ENCODE measurements at places on chromosomes 6 and 20. TPM values are rescaled to one million over a fixed set of nuclear protein-coding genes. Genes with fewer than 3 reads are reported as not detected.

Gene DEFB124
- not detected for total RNA-seq

Gene RAMACL
- 3.4 TPM for total RNA-seq

Gene TMC2
- not detected for total RNA-seq

Gene XKR7
- total RNA-seq: not detected

Gene SPINT3
- not detected for total RNA-seq

GRCh38 chr6:53100561-53100960 is 35.4 kb downstream of the FBXO9 start:
- DNase-seq: no peak

- no peak for DNase-seq
Measured at GRCh38 chr20:6468423-6469116, 298.9 kb upstream of the BMP2 start.

- no peak for DNase-seq
Measured at GRCh38 chr6:35589201-35589739, 76.6 kb upstream of the TULP1 start.

DNA sequence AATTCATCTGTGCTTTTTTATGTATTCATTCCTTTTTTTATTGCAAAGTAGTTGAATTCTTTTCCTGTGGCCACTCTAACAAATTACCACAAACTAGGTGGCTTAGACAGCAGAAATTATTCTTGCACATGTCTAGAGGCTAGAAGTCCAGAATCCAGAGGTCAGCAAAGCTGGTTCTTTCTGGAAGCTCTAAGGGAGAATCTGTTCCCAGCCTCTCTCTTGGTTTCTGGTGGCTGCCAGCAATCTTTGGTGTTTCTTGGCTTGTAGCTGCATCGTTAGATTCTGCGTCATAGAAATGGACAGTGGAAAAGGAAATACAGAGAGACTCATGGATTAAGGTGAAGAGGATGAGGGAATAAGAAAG is 39.3 kb downstream of the GSTA2 start:
- no peak for DNase-seq

GRCh38 chr6:20866935-20867703 is 332.9 kb downstream of the CDKAL1 start:
- peak; percentile 8 for DNase-seq

- DNase-seq: no peak
Measured at GRCh38 chr20:62163986-62164762, 18.7 kb upstream of the MTG2 start.

DNA sequence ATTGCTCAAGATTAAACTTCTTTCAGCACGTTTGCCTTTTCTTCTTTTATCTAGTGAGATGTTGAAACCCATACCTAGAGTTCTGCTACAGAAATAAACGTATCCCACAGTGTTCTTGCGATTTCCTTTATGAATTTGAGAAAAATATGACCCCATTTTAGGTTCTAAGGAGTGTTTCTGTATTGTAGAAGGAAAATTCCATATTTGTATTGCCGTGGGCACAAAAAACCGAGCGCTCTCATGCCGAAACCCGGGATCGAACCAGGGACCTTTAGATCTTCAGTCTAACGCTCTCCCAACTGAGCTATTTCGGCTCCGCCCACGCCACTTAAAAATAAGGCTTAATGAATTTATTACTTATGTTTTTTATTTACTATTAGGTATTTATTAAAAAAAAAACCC is 23.7 kb downstream of the ZNF311 start:
- peak; percentile 54 for DNase-seq

DNA sequence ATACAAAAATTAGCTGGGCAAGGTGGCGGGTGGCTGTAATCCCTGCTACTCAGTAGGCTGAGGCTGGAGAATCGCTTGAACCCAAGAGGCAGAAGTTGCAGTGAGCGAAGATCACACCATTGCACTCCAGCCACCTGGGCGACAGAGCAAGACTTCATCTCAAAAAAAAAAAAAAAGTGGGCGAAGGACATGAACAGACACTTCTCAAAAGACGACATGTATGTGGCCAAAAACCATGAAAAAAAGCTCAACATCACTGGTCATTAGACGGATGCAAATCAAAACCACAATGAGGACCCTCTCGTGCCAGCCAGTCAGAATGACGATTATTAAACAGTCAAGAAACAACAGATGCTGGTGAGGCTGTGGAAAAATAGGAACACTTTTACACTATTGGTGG is 344.9 kb upstream of the JARID2 start:
- DNase-seq: no peak

DNA sequence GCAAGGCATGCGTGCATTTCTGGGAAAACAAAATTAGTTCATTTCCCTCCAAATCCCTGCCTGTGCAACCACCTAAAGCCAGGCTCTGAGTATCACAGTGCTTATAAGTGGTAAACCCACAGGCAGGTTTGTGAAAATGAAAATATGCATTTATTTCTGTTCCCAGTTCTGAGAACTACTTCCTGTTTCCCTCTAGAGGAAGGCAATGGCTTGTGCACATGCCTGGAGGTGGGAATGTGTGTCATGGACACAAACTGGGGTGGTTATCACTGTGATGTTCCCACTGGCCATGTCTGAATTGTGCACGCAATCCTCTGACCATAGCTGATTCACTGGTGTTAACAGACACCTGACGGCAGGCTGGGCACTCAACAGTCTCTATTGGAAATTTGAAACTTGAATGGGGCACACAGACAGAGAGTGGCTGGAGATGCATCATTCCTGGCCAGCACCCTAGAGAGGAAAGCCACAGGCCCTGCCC is 26.3 kb downstream of the FAM110A start:
- DNase-seq: no peak
